ENCODE measurements at places on chromosomes 11 and 22. TPM values are rescaled to one million over a fixed set of nuclear protein-coding genes. Genes with fewer than 3 reads are reported as not detected.

DNA sequence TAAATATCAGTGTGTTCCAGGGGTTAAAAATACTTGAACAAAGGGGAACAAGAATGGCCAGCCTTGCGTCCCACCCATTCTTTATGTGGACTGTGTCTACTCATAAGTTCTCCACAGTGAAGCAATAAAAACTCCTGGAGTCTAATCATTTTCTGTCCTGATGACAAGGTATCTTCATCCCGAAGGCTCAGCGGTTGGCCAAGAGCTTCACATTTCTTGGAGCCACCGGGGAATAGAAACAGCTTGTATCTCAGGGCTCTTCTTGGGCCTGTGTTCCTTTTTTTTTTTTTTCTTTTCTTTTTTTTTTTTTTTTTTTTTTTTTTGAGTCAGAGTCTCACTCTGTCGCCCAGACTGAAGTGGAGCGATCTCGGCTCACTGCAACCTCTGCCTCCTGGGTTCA is 36.8 kb upstream of the ADORA2A start:
- no peak for DNase-seq

GRCh38 chr22:43431808-43432554 is 20.2 kb downstream of the MPPED1 start:
- no peak for DNase-seq

DNA sequence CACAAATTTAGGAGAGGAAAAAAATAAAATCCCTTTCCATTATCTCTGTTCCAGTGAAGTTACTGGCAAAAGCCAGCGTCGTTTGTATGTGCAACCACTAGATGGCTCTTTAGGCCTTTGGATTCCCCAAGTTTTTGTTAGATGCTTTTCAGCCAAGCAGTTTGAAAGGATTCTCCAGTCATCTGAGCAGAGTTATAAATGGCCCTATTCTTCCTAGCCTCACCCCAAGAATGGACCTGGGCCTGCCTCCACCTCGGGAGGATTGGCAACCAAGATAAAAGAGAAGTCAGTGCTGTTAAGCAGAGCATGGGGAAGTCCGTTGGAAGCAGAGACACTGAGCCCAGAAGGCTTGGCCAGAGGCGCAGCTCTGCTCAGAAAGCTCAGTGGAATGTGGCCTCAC is 15.4 kb downstream of the FAM181B start:
- DNase-seq = peak; percentile 46

GRCh38 chr11:16969010-16969999 is 44.9 kb downstream of the PLEKHA7 start:
- no peak for DNase-seq

- DNase-seq = peak; percentile 56
Observed at GRCh38 chr11:28819741-28820140, 711.6 kb downstream of the METTL15 start.

GRCh38 chr11:112352907-112353306 is 92.2 kb upstream of the PLET1 start:
- DNase-seq = no peak

- no peak for DNase-seq
Observed at GRCh38 chr11:62898027-62898426, 17.3 kb downstream of the SLC3A2 start.

DNA sequence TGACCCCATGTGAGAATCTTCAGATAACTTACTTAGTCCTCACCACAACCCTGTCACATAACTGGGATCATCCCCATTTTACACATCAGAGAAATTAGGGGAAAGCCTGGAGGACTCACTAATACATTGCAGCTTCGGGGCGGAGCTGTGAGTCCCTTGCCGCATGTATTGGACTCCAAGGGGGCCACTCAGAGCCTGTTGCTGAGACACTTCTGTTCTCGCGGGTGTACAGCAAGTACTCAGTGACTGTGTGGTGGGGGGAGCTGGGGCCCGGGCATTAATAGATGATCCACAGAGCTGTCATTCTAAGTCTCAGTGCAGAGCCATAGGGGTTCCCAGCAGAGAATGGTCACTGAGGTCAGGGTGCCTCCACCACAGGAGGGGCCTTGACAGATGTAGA is 13.5 kb downstream of the OAF start:
- no peak for DNase-seq

- peak; percentile 74 for DNase-seq
Observed at GRCh38 chr11:68302670-68303069, 9.7 kb upstream of the LRP5 start.

GRCh38 chr22:22761606-22761962 is 117.2 kb downstream of the GGTLC2 start:
- peak; percentile 25 for DNase-seq

DNA sequence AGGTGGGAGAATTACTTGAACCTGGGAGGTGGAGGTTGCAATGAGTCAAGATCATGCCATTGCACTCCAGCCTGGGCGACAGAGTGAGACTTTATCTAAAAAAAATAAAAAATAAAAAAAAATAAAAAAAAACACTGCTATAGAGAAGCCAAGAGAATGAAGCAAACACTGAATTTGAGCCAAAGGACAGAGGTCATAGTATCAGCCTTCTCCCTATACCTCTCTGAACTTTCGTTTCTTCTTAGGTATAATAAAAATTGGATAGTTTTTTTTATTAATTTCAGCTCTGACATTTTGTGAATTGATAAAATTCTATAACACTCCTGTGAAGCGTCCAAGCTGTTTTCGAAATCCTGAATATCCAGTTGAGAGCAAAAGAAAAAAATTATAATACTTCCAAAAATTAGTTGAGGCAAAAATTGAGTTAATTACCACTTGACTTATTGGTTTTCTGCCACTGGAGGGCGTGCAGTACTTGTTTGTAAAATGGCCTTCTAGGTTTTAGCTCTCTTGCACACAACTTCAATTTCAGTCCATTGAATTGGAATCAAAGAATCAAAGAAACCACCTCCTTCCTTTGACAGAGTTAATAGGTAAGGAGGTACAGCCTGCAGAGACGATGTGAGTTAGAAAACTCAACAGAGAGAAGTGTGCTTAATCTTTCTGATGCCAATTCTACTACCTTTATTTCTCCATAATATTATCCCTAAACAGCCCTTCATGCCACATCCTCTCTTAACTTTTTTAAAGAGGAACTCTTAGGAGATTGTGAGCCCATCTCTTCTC is 143.2 kb downstream of the BBOX1 start:
- peak; percentile 71 for DNase-seq

GRCh38 chr11:76542436-76542835 is 97.6 kb downstream of the EMSY start:
- no peak for DNase-seq

GRCh38 chr11:86244522-86245368 is at the start of gene EED:
TSS of gene EED (plus strand) at chr11:86244753. CDS start at chr11:86245230, 477 bp downstream.
- DNase-seq = peak; percentile 85

DNA sequence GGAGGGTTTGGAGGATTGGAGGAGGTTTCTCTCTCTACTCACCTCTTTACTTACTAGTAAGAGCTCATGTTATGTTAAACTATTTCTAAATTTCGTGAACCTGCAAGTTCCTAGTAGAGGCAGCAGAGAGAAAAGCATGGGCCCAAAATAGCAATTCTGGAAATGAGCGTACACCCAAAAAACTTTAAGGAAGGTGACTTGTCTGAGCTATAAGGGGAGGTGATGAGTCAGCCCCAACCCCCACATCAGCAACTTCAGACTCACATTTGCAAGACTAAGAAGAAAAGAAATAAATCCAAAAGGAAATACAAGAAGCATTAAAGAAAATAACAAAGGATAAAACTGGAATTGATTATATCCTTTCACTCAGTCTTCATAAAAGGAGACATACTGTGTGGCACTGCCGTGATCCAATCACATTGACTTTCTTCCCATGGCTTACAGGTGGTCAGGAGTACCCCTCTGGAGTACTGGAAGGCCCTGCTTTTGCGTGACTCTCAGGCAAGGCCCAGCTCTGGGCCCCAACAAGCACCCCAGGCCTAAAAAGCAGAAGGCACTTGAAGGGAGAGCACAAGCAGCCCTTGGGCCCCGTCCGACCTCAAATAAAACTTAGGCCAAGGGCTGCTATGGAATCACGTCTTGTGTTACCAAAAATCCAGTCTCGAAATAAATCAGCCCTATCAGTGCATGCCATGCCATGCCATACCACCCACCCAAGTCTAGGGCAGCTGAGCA is 14.3 kb downstream of the PACSIN2 start:
- no peak for DNase-seq

DNA sequence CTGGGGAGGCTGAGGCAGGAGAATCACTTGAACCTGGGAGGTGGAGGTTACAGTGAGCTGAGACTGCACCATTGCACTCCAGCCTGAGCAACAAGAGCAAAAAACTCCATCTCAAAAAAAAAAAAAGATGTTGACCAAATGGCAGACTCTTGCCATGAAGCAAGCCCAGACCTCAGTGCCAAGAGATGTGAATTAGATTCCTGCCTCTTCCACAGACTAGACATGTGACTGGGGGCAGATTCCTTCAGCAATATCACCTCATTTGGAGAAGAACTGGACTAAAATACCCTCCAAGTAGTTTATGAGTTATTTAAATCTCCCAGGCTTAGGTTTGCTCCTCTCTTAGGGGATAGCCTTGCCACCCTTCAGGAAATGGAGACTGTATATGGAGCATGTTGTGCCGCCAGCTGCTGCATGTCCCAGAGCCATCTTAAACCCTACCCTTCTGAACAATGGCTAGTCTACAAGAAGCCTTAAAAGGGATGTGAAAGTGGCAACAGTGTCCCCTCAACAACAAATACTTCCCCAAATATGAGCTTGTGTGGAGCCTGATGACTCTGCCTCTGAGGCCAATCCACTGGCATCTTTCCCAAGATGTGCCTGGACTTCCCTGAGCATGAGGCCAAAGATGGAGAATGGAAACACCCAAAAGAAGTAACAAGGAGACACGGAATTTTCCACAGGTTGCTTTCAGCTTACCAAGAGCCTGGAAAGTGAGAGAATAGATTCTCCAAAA is 763 bp upstream of the MS4A7 start:
- DNase-seq = no peak

GRCh38 chr11:83280256-83280655 is 5.9 kb downstream of the CCDC90B start:
- DNase-seq = no peak

DNA sequence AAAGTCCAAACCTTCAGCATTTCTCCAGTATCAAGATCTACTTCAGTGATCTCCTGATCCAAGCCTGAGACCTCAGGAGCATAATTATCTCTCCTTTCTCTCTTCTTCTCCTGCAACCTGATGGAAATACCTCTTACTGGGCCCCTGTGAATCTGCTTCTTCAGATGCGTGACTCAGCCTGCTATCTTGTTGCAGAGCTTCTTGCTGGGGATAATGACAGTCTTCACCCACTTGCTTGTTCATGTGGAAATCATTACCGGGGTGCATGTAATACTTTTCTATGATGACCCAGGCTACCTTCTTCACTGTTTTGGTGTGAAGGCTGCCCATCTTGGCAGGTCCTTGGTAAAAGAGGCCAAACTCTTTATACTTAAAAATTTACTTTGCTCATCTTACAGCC is 140.0 kb upstream of the POU2AF2 start:
- DNase-seq = no peak

- peak; percentile 42 for DNase-seq
Observed at GRCh38 chr11:59053387-59053786, 32.7 kb upstream of the GLYATL1B start.

DNA sequence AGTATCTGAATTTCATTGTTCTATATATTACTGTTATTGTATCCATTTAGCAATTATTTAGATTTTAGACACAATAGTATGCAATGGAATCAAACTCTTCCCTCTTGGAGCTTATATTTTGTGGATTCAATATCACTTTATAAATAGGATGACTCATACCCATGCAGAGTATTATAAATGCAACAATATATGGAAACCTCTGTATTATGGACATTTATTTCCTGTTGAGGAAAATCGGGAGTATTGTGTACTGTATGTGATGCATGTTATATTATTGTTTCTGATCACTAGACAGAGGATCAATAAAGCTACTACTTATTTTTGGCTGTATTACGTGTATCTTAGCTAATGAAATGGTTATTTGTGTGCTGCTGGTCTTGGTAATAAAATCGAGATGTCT is 770 bp downstream of the METTL15 start:
- no peak for DNase-seq

DNA sequence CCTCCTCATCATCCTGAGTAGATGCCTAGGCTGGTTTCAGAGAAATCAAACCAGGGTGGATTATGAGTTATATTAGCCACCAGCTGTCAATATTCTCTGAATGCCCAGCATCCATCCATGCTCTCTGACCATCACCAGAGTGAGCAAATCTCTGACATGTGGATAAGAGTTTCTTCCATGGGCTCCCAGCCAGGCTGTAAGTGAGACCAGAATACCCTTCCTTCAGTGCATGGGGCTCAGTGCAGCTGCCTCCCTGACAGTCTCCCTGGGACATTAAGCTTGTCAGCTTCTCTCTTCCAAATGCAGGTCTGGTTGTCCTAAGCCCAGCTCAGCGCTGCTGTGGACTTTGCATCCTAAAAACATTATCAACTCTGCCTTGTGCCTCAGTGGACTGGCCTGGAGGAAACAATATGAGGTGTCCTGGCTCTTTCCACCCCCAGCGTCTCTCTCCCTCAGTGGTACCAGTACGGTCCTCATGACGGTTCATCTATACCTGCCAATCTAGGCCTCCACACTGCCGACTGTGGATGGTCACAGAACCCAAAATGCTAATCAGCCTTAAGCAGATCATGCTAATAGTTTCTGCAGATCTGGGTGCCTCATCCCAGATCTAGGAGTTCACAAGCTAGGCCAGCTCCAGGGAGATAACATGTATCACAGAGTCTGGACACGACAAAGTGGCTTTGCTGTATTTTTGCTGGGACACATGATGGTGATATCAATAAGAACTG is 41.6 kb upstream of the PRAME start:
- DNase-seq = no peak

GRCh38 chr11:83292709-83293456 is 6.7 kb upstream of the CCDC90B start:
- DNase-seq = peak; percentile 66

DNA sequence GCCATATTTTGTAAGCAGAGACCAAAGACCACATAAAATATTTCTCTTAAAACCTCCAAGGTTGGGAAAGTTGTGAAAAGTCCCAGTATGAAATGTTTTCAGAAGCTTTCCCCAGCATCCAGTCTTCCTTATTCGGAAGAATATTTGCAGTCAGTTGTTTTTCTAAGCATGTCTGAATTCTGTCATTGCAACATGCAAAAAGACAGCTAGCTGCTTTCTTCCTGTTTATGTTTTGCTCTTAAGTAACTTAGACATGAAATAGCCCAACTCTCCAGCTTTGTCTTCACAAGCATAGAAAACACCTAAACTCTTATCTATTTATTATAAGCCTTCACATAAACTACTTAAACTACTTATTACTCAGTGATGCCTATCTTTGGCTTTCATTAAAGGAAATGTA is 57.9 kb upstream of the MMP13 start:
- DNase-seq = peak; percentile 58

DNA sequence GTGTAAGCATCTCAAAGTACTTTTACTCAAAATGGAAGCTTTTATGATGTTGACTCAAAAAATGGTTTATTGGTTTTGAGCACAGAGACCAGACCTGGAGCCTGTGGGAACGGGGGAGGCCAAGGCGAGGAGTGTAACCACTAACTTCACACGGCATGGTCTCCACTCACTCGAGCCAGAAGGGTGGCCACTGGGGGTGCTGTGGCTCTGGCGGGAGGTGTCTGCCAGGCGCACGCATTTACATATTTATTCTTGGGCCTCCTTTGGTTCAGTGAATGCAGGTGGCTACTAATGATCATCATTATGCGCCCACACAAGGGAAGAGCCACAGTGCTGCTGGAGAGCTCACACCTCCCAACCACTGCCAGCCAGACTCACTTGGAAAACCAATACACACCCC is 64.6 kb downstream of the FLRT1 start:
- DNase-seq = no peak

- DNase-seq = no peak
Observed at GRCh38 chr11:29024386-29024785, 916.2 kb downstream of the METTL15 start.

The GAS2 gene
- total RNA-seq = 4.4 TPM

The ACR gene
- not detected for total RNA-seq

The P2RY2 gene
- total RNA-seq = 4.3 TPM

The PATE2 gene
- total RNA-seq = not detected

The OR51B6 gene
- total RNA-seq = not detected

The C22orf42 gene
- total RNA-seq = not detected

The CCDC15 gene
- 0.17 TPM for total RNA-seq
